A549 treated with Hydrocortisone at 1 μM for 4 hours (cell line): ENCODE measurements at places on chromosomes 7 and 10. TPM values are rescaled to one million over a fixed set of nuclear protein-coding genes. Genes with fewer than 3 reads are reported as not detected.

Gene ATRNL1
- total RNA-seq, result 0.10 to 0.23 TPM (median 0.17 TPM) in 5 replicates

Gene PRSS37
- total RNA-seq, result not detected in 5 replicates

Gene ERVW-1
- total RNA-seq, result not detected in 5 replicates

Gene CCNY
- total RNA-seq, result 45.6 to 64.8 TPM (median 52.8 TPM) in 5 replicates

Gene ATOH7
- 0.10 to 0.27 TPM (median 0.22 TPM) in 5 replicates for total RNA-seq

Gene RNF32
- 1.2 to 2.2 TPM (median 1.3 TPM) in 5 replicates for total RNA-seq

Gene SLC26A3
- not detected in 5 replicates for total RNA-seq

Gene SFTPA1
- not detected in 5 replicates for total RNA-seq

Gene CYP2C18
- total RNA-seq, result 0.06 to 0.15 TPM (median 0.10 TPM) in 4 of 5 replicates, not detected in the other

Gene ACBD7
- total RNA-seq, result 0.97 to 1.4 TPM (median 1.1 TPM) in 5 replicates

Gene TACC2
- 71.8 to 83.6 TPM (median 79.2 TPM) in 5 replicates for total RNA-seq

Gene TMEM229A
- not detected in 5 replicates for total RNA-seq

Gene SPAM1
- total RNA-seq, result not detected in 5 replicates

Gene FOXI2
- not detected in 5 replicates for total RNA-seq

Gene CPA1
- total RNA-seq, result not detected in 5 replicates

Gene EPHA1
- total RNA-seq, result 0.02 to 0.21 TPM (median 0.10 TPM) in 4 of 5 replicates, not detected in the other

Gene IRF5
- 12.2 to 17.8 TPM (median 15.2 TPM) in 5 replicates for total RNA-seq

Gene CDHR3
- 3.6 to 4.9 TPM (median 4.2 TPM) in 5 replicates for total RNA-seq

Gene RELN
- 0.01 to 0.15 TPM (median 0.01 TPM) in 4 of 5 replicates, not detected in the other for total RNA-seq

Gene PILRA
- 3.3 to 5.4 TPM (median 5.2 TPM) in 5 replicates for total RNA-seq

Gene SLIT1
- total RNA-seq, result 0.06 to 0.17 TPM (median 0.09 TPM) in 5 replicates

Gene ANLN
- total RNA-seq, result 54.1 to 94.9 TPM (median 67.6 TPM) in 5 replicates

Gene GLCCI1
- total RNA-seq, result 0.70 to 1.2 TPM (median 0.89 TPM) in 5 replicates

Gene GBX1
- 0.10 to 0.17 TPM in 2 of 5 replicates, not detected in the others for total RNA-seq

Gene EBLN1
- not detected in 5 replicates for total RNA-seq

Gene KCNIP2
- total RNA-seq, result 0.49 to 0.98 TPM (median 0.75 TPM) in 5 replicates

Gene PDK4
- 19.8 to 29.9 TPM (median 26.9 TPM) in 5 replicates for total RNA-seq

Gene OIT3
- 0.07 TPM in 2 of 5 replicates, not detected in the others for total RNA-seq

Gene FAM131B
- total RNA-seq, result 0.23 to 0.50 TPM (median 0.39 TPM) in 5 replicates

Gene TBX20
- total RNA-seq, result 1.4 to 2.9 TPM (median 2.2 TPM) in 5 replicates
